Muscle of leg (tissue), 16 donors: ENCODE measurements at places on chromosomes 7 and 10. TPM values are rescaled to one million over a fixed set of nuclear protein-coding genes. Genes with fewer than 3 reads are reported as not detected.

DNA sequence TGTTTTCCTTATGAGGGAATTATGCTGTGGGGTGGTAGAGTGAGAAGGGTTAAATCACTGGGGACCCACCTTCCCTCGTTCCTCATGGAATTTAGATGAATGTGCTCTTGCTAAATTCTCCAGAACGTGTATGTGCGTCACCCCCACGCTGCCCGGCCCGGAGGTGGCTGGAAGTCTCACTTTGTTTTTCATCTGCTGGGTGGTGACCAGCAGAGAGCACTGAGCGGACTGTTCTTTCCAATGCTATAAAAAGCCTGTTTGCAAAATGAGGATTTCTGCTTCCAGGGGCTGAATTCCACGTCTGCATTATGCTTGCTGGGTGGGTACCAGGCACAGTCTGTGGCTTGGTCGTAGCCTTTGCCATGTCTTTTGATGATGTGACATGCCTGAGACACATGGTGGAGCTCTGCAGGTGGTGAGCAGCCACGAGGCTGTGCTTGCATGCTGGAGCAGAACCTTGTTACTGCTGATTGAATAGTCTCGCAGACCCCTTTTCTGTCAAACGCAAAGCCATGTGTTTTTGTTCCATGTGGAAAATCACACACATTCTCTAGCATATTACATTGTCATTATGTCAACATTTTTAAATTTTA, 31.9 kb upstream of the INSYN2A start:
- peak; percentile 34 for DNase-seq

PRRT4 gene
- total RNA-seq, result 7.8 TPM

- DNase-seq, result no peak
Observed at GRCh38 chr10:102132193-102132562, 662 bp upstream of the PPRC1 start.

HOXA11 gene
- total RNA-seq, result 4.7 TPM

DNA sequence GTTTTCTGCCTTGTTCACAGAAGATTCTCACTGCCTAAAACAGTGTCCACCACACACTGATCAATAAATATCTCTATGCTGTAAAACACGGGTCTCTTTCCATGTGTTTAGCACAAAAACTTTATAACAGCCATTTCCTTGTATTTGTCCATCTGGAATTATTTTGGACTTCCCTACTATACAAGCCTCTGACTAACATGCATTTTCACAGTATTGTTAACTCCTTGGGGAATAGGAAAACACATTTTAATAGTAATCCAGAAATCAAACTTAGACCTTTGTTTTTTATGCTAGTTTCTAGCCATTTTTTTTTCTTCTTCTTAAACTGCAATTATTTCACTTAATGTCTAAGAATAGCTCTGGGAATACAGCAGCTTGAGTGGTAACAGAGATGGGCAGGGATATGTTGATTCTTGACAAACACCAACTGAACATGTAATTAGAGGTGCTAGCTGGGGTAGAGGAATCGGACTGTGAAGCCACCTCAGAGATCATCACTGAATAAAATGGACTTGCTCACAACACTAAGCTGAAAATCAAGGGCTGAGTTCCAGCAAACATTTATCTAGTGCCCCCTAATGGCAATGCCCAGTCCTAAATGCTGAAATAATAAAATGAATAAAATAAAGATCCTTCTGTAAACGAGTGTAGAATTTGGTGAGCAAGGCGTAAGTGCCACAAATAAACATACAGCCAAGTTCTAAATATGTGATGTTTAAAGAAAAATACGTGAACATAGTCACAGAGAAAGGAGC, 593.1 kb downstream of the SORCS1 start:
- peak; percentile 83 for DNase-seq

SUFU gene
- 5.1 TPM for total RNA-seq

GRCh38 chr10:91210014-91210413, 10.4 kb upstream of the PCGF5 start:
- DNase-seq, result no peak

GRCh38 chr7:98354511-98355249, 46.2 kb downstream of the BAIAP2L1 start:
- no peak for DNase-seq

- peak; percentile 82 for DNase-seq
Observed at GRCh38 chr10:3935933-3936359, 150.9 kb upstream of the KLF6 start.

GRM8 gene
- total RNA-seq, result 0.22 TPM

IRF5 gene
- total RNA-seq, result 2.7 TPM

DNA sequence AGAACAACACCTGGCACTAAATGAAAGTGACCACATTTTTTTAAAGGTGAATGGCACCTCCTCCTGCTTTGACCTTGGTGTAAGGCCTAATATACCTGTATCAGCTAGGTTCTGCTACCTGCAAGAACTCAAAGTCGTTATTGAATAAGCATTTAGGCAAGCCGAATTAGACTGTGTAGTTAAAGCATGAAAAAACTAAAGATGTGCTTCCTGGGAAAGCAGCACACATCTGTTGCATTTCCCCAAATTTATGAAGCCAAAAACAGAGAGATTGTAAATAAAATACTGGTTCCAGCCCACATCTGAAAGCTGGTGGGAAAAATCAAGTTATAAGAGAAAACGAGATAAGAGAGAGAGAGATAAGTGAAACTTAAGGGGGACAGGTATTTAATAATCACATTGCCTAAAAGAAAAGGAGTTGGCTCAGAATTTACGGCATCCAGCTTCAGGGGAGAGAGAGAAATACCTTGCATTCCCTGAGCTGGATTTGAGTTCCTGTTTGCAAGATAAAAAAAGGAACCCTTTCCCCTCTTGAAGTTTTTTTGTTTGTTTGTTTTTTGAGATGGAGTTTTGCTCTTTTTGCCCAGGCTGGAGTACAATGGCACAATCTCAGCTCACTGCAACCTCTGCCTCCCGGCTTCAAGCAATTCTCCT, 1.8 kb upstream of the XPNPEP1 start:
- no peak for DNase-seq

- DNase-seq, result no peak
Observed at GRCh38 chr10:100715445-100716385, 29.7 kb upstream of the PAX2 start.

KAZALD1 gene
- 60.2 TPM for total RNA-seq

GIMAP7 gene
- total RNA-seq, result 5.9 TPM

DNA sequence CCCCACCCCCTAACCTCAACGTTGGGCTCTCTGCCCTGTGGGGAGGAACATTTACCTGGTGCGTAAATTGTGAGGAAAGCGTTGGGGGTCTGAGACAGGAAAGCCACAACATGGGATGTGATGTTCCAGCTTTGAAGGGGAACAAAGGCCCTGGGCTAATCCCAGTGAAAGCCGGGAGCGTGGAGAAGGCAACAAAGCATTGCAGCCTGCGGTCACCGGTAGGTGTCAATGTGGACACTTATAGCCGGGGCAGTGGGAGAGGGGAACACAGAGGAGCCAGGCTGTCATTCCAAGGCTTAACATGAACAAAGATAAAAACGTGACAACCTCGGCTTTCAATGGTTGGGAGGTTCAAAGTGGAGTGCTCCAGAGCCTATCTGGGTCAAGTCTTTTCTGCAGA, 12.7 kb downstream of the PTF1A start:
- DNase-seq, result no peak
